CMK (cell line): ENCODE measurements at places on chromosomes 2 and 18.

DNA sequence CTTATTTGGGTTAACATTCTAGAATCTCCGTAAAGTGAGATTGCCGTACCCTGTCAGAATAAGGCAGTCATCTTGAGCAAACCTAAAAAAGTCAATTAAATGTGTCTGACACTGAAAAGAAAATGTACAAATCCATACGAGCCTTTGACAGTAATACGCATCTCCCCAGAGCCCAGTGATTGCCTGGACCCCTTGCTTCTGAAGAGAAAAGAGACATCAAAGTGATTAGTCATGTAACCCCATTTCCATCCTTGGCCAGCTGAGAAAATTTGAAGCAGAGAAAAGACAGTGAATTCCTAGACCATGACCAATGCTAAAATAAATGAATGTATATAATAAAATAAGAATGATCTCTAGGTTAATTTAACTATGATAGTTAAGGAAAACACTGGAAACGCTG, 1499.4 kb downstream of the SUCLG1 start:
- DNase-seq: no peak

- no peak for DNase-seq
These were observed 70.6 kb downstream of the MBP start for GRCh38 chr18:77061946-77062517.

DNA sequence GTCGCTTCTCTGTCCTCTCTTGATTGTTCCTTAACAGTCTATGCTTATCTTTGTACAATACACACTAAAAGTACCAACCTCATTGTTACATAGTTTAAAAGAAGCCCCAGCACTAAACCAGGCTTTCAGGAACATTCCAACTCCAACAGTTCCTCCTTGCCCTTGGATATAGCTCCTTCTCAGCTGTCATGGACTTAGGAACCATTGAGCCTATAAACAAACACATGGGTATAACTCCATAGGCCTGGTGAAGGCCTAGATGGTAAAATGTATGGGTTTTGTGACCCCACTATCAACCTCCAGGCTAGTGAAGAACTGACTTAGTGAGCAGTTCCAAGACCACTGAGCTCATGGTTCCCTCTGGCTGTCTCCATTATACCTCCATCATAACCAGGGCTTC, 74.8 kb upstream of the SLC39A10 start:
- no peak for DNase-seq

GRCh38 chr2:220029013-220029412, 401.6 kb downstream of the SLC4A3 start:
- DNase-seq: no peak

DNA sequence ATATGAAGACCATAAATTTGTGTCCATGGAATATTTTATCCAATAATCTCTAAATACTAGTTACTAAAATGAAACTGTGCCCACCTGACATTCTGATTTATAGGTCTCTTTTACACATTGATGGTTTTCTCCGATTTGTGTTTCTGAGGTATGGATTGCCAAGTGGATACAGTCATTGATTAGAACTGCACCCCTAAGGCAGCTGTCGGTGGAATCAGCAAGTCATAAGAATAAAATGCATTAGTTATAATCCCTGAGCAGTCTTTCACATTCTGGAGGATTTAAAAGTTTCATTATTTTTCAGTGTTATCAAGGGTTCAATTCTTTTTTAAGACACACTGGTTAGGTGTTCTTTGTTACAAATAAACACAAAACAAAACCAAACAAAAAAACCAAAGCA, 6.0 kb downstream of the CAVIN2 start:
- DNase-seq: no peak

DNA sequence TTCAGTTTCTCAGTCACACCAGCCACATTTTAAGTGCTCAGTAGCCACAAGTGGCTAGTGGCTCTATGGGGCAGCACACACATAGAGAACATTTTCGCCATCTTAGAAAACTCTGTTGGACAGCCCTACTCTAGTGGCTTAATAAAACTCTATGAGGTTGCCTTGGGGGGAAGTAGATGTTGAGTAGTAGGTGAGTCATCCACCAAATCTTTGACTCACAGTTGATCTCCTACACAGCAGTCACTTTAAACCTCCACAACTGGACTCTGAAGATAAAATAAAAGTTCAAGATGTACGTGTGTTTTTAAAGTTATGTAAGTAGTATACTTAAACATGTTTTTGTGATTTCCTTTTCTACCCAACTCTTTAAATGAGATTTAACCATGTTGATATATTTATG, 379.0 kb downstream of the SETBP1 start:
- no peak for DNase-seq

DNA sequence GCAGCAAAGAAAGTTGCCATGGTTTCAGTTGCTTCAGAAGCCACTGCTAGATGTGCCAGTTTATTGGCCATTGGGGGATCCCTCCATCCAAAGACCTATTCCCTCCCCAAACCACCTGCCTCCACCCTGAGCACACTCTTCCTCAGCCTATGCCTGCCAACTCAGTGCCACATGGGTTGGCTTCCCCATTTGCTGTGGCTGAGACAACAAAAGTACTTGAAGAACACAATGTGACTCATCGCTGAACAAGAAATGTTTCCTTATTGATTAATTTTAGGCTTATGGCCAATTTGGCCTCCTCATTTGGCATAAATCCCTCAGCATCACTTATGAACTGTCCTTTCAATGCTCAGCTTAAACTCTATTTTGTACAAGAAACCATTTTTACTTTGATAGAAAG, 215.9 kb downstream of the TMEM247 start:
- DNase-seq: no peak

GRCh38 chr18:58700209-58700608, 28.9 kb downstream of the MALT1 start:
- DNase-seq: no peak

DNA sequence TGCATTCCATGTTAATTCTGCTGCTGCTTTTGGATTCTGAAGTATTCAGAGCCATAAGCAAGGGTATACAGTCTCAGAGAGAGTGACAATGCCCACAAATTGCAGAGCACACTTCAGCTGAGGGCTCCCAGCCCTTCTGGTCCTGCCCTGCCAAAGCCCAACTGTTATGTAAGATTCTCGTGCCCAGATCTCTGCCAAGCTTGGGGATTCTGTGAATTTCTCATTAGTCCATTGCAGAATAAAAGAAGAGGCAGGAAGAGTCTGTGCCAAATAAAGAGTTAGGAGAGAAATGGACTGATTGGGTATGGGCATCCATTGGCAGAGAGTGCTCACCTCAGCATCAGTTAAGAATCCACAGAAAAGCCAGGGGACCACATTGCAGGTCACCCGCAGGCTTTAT, 112.0 kb upstream of the PNPT1 start:
- DNase-seq: no peak

DNA sequence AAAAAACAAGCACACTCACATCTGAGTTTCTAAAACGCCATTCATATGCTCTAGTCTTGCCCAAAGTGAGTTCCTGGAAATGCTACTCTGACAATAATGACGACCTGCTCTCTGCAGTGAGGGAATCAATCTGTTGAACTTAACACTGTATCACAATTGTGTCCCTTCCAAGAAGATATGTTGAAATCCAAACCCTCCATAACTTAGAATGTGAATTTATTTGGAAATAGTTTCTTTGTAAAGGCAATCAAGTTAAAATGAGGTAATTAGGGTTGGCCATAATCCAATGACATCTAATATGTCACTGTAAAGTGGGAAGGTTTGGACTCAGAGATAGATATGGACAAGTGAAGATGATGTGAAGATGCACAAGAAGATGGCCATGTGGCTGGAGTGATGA, 264.5 kb downstream of the CD226 start:
- no peak for DNase-seq

DNA sequence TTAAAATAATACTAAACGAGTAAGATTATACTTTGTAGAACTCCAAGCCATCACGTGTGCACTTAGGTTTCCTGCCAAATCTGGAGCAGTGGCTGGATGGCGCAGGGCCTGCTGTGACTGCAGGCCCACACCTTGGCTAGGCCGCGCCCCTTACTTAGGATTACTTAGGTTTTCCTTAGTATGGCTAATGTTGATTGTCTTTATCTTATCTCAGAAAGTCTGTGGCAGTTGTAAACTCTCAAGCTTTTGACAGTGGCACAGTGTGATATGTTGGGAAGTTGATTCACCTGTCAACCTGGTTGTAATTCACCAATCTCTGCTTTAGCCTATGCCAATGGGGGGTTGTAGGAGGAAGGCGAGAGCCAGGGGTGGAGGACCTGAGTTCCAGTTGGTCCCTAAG, 208.4 kb downstream of the ZNF407 start:
- DNase-seq: no peak

- no peak for DNase-seq
These were observed 27.9 kb downstream of the GLS start for GRCh38 chr2:190908532-190908931.

GRCh38 chr2:204272089-204272488, 273.2 kb upstream of the PARD3B start:
- no peak for DNase-seq

DNA sequence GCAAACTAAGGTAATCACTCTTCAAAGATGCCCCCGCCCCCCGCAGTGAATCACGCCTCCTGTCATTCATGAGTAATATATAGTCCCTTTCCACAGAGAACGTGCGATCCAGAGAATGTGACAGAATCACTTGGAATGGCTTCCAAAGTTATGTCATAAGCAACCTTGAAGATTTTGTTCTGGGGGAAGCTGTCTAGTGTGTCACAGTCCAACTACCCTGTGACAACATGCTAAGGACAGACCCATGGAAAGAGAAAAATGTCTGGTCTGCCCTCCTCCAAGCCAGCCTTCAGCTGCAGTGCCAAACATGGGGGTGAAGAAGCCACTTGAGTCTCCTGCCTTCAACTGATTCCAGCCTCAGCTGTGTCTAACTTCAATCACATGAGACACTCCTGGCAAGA, 259.1 kb downstream of the SS18 start:
- DNase-seq: no peak

DNA sequence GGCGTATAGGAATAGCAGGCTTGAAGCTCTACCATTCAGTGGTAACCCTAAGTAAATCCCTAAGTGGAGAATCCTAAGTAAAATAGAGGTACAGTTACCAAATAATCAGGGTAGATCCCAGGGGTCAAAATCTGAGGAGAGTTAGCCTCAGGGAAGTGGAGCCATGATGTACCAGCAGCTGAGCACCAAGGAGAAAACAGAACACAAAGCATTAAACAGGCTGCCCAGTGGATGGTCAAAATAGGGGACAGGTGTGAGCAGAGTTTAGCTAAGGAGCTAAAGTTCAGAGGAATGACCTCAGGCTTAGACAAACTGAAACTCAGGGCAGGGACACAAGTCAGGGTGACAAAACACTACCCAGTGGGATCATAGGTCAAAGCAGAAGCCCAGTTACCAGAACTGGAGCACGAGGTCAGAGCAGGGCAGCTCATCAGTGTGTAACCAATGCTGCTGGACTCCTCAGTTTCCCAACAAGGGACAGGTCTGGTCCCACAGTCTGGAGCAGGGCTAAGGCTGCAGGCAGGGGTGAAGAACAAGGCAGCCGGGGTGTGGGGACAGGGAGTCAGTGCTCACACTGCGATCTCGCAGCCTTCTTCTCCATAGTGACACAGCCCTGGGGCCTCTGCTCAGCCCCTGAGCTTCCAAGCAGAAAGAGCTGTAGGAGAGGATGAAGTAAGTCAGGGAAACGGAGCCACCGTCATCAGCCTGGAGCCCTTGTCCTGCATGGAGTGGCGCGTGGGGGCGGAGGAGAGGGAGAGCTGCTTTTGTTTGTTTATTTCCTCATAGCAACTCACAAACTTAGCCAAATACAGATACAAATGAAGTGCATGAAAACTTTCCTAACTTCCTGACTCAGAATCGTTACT, 264.0 kb downstream of the MREG start:
- no peak for DNase-seq

DNA sequence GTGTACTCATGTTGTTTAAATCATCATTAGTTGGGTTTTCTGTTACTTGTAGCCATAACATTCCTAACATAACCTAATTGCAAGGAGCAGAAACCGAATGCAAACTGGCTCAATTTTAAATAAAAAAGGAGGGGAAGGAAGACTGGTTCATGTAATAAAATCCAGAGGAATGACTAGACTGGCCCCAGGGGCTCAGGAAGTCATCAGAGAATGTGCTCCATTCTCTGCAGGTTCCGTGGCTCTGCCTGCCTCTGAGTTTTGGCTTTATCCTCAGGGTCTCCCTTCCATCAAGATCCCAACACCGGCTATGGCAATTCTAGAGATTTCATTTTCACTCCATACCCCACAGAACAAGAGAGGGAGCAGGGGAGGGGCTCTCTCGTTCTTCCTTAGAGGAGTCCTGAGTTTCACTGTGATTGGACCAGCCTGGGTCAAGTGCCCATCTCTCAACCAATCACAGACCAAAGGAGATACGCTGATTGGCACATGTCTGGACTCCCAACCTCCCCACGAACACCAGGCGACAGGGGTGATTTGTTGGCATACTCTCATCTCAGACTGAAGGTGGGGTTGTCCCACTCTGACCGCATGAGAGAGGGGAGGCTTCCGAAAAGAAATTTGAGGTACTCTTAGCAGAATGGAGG, 64.8 kb downstream of the NPPC start:
- no peak for DNase-seq

DNA sequence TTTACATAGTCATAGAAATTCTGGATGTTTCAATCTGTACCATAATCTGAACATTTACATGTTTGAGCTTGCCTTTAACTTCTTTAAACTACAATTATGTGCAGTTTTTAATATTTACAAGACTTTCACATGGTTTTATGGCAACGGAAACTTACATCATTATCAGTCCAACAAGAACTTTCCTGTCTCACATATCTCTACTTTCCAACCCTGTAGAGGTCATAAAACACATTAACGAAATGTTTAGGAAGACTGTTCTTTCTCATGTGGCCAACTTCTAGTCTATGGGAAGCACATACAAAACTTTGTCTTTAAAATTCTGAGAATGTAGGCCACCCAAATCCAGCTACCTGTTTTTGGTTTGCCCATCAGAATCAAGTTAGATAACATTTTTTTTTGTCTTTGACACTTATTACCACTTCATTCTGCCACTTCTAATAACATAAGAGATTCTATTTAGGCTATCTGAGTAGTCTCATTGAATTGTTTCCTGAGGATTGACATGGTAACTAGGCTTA, 693.2 kb downstream of the KCNJ3 start:
- no peak for DNase-seq

DNA sequence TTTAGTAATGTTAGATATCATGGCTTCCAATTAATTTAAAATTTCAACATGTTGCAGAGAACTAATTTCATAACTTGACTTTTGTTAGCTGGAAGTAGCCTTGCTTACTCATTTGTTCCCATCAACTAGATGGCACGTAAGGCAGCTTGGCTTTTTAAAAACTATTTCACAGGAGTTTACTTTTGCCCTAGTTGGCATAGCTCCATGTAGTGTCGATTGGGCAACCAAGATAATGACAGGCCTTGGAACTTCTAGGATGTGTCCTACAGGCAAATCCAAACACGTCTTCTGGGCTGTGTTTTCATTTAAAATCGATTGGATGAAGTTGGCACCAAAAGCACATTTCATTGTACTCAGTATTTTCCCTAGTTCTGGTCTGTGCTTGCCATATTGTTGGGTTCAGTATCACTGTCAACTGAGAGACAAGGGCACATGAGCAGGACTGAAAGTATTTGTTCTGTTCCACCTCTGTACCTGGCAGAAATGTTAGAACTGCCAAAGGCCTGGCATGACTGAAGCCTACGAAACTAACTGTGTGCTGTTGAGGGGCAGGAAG, 29.4 kb downstream of the HADHB start:
- no peak for DNase-seq

- DNase-seq: no peak
These were observed 89.4 kb downstream of the DYM start for GRCh38 chr18:49371073-49371472.
